ENCODE measurements at places on chromosomes 3 and 15.

DNA sequence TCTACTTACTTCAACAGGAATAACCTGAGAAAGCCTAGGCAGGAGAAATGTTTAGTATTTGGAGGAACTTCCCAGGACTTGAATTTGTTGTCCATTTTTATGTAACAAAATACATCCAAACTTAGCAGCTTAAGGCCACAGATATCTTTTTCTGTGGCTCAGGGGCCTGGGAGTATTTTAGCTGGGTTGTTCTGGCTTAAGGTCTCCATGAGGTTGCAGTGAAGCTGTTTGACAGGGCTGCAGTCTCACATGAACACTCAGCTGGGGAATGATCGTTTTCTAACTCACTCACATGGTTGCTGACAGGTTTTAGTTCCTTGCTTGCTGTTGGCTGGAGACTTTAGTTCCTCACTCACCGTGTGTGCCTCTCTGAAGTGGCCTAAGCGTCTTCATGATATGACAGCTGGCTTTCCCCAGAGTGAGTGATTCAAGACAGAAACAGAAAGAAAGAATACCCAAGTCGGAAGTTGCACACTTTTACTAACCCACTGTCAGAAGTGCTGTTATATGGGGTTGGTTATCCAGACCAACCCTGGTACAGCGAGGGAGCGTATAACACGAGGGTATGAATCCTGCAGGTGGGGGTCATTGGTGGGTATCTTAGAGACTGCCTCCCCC, 229.7 kb upstream of the TBL1XR1 start:
- no peaks in the 10 kb centered on the region for H3K27me3 ChIP-seq
- H3K36me3 ChIP-seq: no peaks in the 10 kb centered on the region
- H3K4me1 ChIP-seq: peaks cover 24% of the 10 kb centered on the region
- no peak overlapping the region for H3K27ac ChIP-seq
- no peak for DNase-seq

GRCh38 chr3:46027736-46028397, 584 bp upstream of the XCR1 start:
- no peaks in the 10 kb centered on the region for H3K4me1 ChIP-seq
- H3K27ac ChIP-seq: no peak overlapping the region
- no peak overlapping the region for H3K4me3 ChIP-seq
- no peaks in the 10 kb centered on the region for H3K36me3 ChIP-seq
- no peaks in the 10 kb centered on the region for H3K27me3 ChIP-seq

DNA sequence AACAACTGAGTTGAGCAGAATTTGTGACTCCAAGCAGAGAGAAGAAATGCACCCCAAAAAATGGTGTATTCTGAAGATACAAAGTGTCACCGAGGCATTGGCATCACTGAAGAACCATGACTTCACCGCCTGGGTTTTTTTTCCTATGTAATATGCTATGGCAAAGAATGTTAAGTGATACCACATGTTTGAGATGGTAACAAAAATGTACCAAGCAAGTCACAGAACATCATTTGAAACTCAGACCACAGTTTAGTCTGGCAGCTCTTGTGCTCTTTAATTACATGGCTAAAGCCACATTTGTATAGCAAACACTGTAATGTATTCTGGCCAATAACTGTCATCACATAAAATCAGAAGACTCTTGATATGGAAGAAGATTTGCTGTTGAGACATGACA, 323.5 kb downstream of the ULK4 start:
- no peak overlapping the region for H3K4me3 ChIP-seq
- H3K27me3 ChIP-seq: no peaks in the 10 kb centered on the region
- H3K27ac ChIP-seq: no peak overlapping the region
- no peak for DNase-seq
- H3K4me1 ChIP-seq: peaks cover 2% of the 10 kb centered on the region

GRCh38 chr15:69748576-69749185, 296.1 kb downstream of the RPLP1 start:
- H3K27ac ChIP-seq: no peak overlapping the region
- H3K27me3 ChIP-seq: peaks cover 71% of the 10 kb centered on the region
- no peak overlapping the region for H3K4me3 ChIP-seq
- DNase-seq: no peak
- no peaks in the 10 kb centered on the region for H3K4me1 ChIP-seq

DNA sequence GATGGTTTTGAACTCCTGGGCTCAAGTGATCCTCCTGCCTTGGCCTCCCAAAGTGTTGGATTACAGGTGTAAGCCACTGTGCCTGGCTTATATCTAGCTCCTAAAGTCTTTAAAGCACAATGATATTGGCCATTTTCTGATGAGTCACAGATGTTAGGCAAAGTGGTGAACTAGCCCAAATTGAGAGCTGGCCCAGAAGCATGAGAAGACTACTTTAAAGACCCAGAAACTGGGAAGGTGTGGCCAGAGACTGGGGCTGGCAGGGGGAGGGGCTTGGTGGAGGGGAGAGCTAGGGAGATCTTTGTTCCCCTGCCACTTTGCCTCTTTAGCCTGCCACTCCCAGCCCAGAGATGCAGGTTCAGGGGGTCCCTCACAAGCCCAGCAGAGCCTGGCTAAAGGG, 21.6 kb downstream of the CHRNA3 start:
- no peak for DNase-seq
- H3K4me1 ChIP-seq: no peaks in the 10 kb centered on the region
- no peak overlapping the region for H3K4me3 ChIP-seq
- H3K27me3 ChIP-seq: no peaks in the 10 kb centered on the region

DNA sequence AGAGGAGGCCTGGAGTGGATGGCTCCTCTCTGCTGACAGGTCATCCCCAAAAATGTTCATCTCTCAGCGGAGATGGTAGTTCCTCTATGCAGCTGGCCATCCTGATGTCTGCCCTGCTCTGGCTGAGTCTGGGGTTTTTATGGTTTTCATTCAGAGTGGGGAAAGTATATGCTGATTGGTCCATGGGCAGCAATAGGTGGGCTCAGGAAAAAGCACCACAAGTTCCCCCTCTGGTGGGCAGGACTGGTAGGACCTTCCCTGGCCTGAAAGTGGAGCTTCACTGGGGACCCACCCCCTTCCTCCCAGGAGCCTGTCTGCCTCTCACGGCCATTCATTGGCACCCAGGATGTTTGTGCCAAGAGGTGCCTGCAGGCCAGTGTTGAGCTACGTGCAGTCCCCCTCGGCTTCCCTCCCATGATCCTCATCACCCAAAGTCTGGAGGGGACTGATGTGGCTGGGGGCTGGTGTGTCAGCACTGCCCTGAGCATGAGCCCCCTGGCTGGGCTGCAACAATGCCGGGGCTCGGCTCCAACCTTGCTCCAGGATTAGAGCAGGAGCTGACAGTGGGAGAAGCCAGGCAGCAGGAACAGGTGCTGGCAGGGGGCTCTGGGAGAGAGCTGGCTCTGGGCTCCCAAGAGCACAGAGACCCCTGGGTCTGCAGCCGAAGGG, 13.1 kb upstream of the BLOC1S6 start:
- H3K4me1 ChIP-seq: peaks cover 1% of the 10 kb centered on the region
- H3K27me3 ChIP-seq: no peaks in the 10 kb centered on the region
- no peaks in the 10 kb centered on the region for H3K36me3 ChIP-seq

DNA sequence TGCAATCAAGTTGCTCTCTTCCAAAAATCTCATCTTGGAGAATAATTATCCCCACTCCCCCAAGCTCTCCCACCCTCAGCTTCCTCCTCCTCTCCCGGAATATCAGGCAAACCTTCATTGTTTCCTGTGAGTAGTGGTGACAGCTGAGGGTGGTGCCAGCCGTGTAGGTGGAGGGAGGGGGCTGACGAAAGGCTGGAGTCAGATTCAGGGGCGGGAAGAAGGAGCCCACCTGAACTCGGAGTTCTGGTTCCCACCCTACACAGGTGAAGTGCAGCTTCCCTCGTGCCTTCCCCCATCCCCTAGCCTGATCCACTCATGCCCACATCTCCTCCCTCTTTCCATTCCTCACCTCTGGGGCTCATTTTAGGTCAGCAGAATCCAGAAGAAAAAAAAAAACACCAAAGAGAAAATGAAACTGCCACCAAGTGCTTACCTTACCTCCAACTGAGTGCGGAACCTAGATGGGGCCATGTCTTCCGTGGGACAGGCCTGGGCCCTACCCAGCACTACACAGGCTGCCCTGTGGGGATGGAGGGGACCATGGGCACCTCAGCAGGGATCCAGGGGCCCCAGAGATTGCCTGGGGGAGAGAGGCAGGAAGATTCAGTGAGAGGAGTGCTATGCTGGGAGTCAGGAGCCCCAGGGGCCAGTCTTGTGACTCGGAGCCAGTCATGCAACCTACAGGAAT, 81.3 kb downstream of the ADCY5 start:
- peak overlapping the region; percentile 56 for H3K27ac ChIP-seq
- peaks cover 3% of the 10 kb centered on the region for H3K36me3 ChIP-seq
- H3K4me3 ChIP-seq: no peak overlapping the region
- DNase-seq: no peak
- no peaks in the 10 kb centered on the region for H3K27me3 ChIP-seq

- H3K4me1 ChIP-seq: peaks cover 4% of the 10 kb centered on the region
- no peaks in the 10 kb centered on the region for H3K36me3 ChIP-seq
- no peak overlapping the region for H3K4me3 ChIP-seq
These were observed 219.3 kb downstream of the ZBBX start for GRCh38 chr3:167160781-167161180.

DNA sequence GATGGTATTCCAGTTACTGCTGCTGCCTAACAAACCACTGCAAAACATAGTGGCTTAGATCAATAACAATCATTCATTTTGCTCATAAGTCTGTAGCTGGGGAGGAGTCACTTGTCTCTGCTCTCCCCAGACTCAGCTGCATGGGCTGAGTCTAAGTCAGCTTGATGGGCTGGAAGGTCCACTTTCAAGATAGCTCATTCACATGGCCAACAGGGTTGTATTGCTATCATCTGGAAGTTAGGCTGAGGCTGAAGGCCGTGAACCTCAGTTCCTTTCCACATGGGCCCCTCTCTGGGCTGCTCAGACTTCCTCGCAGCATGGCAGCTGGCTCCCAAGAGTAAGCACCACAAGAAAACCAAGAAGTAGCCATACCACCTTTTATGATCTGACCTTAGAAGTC, 28.7 kb upstream of the BFSP2 start:
- no peaks in the 10 kb centered on the region for H3K27me3 ChIP-seq
- H3K4me3 ChIP-seq: no peak overlapping the region
- no peaks in the 10 kb centered on the region for H3K36me3 ChIP-seq

- peaks cover 11% of the 10 kb centered on the region for H3K4me1 ChIP-seq
- H3K27me3 ChIP-seq: no peaks in the 10 kb centered on the region
- DNase-seq: no peak
- peaks cover 57% of the 10 kb centered on the region for H3K36me3 ChIP-seq
- H3K4me3 ChIP-seq: no peak overlapping the region
- no peak overlapping the region for H3K27ac ChIP-seq
These were observed 59.6 kb downstream of the DLG1 start for GRCh38 chr3:197238842-197239241.

Data from progenitor cell of endocrine pancreas (in vitro differentiated cells).